Astrocyte (in vitro differentiated cells and primary cell): ENCODE measurements at places on chromosomes 3 and 15. TPM values are rescaled to one million over a fixed set of nuclear protein-coding genes. Genes with fewer than 3 reads are reported as not detected.

DNA sequence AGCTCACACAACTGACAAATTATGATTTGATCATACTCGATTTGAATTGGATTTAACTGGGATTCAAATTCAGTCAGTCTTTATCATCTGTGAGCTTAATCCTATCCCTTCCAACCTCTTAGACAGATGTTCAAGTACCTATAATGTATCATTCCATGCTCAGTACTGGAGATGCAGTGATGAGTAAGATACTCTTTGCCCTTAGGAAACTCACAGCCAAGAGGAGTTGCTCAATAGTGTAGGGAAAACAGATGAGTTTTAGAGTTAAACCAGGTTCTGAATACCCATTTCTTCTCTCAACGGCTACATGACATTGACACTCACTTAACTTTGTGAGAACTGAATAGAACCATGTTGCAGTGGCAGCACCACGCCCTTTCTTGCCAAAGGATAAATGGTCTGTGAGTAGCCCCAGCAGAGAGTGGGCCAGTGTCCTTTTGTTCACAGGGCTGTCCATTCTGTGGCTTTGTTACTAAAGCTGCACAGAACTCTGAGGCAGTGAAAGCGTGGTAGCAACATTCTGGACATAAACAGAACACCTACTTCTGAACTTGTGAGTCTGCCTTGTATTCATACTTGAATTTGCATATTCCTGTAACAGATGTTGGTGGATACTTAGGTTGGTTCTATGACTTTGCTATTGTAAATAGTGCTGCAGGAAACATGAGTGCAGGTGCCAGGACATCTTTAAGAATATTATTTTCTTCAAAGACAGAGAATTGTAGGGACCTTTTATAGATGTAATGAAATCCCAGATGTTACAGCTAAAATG is 91.6 kb downstream of the RASA2 start:
- DNase-seq = peak; percentile 14

Gene TRAK1
- 52.3 and 56.2 TPM in 2 replicates for total RNA-seq

- no peak for DNase-seq
Measured at GRCh38 chr15:33506781-33507296, 196.1 kb downstream of the RYR3 start.

Gene ITIH1
- total RNA-seq = not detected in 2 replicates

- DNase-seq = no peak
Measured at GRCh38 chr3:168497741-168498140, 402.0 kb upstream of the GOLIM4 start.

Gene AADACL2
- total RNA-seq = not detected in 2 replicates

GRCh38 chr3:178492491-178492890 is 43.7 kb upstream of the KCNMB2 start:
- DNase-seq = no peak

Gene UCN2
- 2.8 and 3.3 TPM in 2 replicates for total RNA-seq

Gene ANKRD63
- not detected in 2 replicates for total RNA-seq

Gene TUSC7
- total RNA-seq = not detected in 2 replicates

Gene TMEM108
- 5.6 and 5.9 TPM in 2 replicates for total RNA-seq

- no peak for DNase-seq
Measured at GRCh38 chr15:31887246-31887645, 143.1 kb upstream of the CHRNA7 start.

DNA sequence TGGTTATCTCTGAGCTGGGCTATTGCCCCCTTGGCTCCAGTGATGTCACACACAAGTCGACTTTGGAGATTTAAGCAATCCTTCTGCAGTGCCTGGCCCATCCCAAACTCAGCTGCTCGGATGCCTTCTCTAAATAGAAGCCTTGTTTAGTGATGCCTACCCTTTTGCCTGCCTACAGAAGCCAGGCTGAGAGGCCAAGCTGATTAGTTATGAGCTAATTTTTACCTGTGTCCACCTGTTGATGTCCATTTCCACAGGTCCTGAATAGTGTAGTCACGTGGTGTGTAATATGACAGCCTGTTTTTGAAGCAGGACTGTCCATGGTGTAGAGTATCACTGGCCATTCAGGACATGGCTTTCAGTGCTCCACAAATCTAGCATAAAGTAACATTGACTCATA is 45.5 kb downstream of the SSUH2 start:
- no peak for DNase-seq

Gene THAP10
- total RNA-seq = 1.6 TPM in 2 replicates

GRCh38 chr15:68710536-68710935 is 110.2 kb downstream of the ANP32A start:
- DNase-seq = no peak

- no peak for DNase-seq
Measured at GRCh38 chr3:194204042-194204987, 68.4 kb downstream of the HES1 start.

GRCh38 chr3:63473641-63474166 is 178.8 kb upstream of the SNTN start:
- DNase-seq = no peak

DNA sequence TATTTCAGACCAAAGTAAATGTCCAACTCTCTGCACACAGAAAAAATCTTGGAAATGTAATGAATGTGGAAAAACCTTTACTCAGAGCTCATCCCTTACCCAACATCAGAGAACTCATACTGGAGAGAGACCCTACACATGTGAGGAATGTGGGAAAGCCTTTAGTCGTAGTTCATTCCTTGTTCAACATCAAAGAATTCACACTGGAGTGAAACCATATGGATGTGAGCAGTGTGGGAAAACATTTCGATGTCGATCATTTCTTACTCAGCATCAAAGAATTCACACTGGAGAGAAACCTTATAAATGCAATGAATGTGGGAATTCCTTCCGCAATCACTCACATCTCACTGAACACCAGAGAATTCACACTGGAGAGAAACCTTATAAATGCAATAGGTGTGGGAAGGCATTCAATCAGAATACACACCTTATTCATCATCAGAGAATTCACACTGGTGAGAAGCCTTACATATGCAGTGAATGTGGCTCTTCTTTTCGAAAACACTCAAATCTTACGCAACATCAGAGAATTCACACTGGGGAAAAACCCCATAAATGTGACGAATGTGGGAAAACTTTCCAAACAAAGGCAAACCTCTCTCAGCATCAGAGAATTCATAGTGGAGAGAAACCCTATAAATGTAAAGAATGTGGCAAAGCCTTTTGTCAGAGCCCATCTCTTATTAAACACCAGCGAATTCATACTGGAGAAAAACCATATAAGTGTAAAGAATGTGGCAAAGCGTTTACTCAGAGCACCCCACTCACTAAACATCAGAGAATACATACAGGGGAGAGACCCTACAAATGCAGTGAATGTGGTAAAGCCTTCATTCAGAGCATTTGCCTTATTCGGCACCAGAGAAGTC is 8.0 kb upstream of the ZNF501 start:
- DNase-seq = peak; percentile 13

DNA sequence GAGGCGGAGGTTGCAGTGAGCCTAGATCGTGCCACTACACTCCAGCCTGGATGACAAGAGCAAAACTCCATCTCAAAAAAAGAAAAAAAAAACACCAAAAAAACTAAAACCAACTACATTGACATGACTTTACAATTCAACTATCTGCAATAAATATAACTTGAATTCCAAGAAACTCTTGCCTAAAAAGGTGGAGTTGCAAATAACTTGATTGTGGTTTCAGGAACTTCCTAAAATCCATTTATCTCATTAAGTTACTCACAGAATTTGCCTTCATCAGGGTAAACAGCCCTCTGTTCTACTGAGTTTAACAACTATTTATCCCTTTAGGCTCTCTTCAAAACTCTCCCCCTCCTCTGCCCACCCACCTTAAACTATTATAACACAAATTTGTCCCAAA is 2.7 kb upstream of the MAPK6 start:
- no peak for DNase-seq

GRCh38 chr3:61181874-61182273 is 69.4 kb downstream of the FHIT start:
- DNase-seq = peak; percentile 69

Gene LIPH
- 6.4 and 9.0 TPM in 2 replicates for total RNA-seq

Gene NKTR
- total RNA-seq = 58.9 and 70.3 TPM in 2 replicates

Gene MEX3B
- total RNA-seq = 18.7 and 19.1 TPM in 2 replicates

DNA sequence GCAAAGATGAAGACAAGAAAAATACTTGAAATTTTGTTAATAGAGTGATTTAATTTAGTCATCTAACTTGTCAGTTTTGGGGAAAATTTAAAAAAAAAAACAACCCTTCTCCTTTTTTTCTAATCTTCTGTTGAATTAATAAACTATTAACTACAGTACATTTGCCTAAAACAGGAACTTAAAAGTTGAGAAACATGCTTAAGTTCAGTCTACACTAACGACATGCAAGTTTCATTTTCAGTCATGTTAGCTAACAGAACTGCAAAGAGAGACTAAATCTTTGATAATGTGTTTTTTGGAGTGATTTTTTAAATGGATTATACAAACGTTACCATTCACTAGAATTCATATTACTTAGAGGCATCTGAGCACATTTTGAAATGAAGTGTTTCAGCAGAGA is 71.9 kb upstream of the MBNL1 start:
- DNase-seq = no peak

DNA sequence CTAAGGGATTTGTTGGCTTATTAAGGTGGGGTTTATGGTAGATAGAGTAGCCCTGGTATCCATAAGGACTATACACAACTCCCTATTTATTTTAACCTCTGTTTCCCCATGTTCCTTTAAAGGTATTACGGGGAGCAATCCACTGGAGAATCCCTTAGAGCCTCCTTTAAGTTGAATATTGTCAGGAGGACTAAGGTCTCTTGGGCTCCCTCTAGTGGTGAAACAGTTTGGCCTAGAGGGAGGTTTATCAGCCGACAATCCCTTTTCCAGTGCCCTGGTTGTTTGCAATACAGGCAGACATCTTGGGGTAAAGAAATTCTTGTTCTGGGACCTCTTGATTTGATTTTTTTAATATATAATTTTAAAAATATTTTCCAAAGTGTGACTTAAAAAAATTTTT is 12.9 kb downstream of the OPA1 start:
- peak; percentile 36 for DNase-seq

Gene SLC27A2
- total RNA-seq = 0.82 TPM in 1 of 2 replicates, not detected in the other
